ENCODE measurements at places on chromosomes 11 and 22.

GRCh38 chr22:39364714-39365491, 15.1 kb downstream of the SYNGR1 start:
- no peak for DNase-seq

- DNase-seq: peak; percentile 78
These were observed 56.9 kb downstream of the MICAL2 start for GRCh38 chr11:12167061-12168000.

DNA sequence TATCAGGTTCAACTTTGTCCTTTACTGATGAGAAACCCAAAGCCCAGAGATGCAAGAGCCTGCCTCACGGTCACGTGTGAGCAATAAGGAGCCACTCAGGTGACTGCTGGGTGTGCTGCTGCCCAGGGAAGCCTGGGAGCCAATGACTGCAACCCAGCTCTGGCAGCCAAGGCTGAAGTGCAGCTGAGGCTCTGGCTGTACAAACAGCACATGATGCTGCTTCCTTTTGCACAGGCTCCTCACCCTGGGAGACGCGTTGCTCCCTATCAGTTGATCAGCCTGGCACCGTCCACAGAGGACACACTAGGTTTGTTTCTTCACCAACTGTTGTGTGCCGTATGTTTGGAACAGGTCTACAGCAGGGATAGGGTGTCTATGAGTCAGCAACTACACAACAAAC, 168.7 kb downstream of the EFCAB6 start:
- no peak for DNase-seq

- no peak for DNase-seq
These were observed 152.0 kb upstream of the SYN3 start for GRCh38 chr22:33209930-33210784.

- no peak for DNase-seq
These were observed 56.7 kb downstream of the CABIN1 start for GRCh38 chr22:24067587-24068376.

GRCh38 chr11:23976426-23976825, 520.4 kb upstream of the LUZP2 start:
- no peak for DNase-seq

DNA sequence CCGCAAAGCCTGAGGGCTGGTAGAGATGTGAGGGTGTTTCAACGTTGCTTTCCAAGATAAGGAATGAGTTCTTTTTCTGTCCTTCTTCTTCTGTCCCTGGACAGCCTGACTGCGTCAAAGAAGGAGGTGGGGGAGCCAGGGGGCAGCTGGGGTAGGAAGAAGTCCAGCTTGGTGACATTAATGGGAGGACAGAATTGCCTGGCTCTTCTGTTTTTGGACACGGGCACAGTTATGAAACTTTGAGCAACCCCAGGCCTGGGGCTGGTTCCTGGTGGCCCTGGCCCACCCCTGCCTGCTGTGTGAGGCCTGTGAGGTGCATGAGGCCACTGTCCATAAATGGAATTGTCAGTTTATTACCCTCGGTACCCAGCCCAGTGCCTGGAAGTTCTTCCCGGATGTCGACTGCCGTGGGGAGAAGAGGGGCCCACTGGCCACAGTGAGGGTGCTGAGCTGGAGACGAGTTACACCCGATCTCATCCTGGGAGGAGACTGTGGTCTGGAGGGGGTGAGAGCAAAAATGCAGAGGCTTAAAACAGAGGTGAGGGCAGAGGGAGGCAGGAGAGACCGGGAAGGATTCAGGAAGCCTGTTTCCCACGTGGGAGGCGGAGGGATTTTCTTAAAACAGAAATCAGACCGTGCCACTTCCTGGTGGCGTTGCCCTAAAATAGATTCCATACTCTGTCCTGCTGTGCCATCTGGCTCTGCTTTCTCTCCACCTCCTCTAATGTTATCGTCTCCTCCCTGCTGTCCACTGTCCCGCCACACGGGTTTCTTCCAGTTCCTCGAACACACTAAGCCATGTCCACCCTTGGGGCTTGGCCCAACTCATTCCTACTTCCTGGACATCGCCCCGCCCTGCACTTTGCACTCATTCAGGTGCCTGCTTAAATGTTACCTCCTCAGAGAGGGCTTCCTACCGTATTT, 59.7 kb upstream of the RASD2 start:
- DNase-seq: no peak

DNA sequence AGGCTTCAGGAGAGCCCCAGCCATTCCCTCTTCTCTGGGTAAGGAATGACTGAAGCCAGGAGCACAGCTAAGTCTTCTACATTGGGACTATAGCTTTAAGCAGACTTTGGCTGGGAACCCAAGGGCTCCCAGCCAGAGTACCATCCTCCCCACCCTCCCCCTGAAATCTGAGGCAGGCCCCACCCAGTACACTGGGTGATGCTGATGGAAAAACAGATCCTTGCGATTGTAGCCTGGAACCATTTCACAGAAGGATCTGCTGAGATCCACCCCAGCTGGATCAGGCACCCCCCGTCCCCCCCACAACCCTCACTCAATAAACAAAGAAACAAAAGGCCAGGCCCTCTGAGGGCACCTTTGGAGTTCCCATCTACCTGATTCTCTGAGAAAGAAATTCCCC, 39.8 kb downstream of the IL18BP start:
- DNase-seq: no peak

GRCh38 chr22:32052936-32053791, 10.1 kb downstream of the SLC5A1 start:
- no peak for DNase-seq

DNA sequence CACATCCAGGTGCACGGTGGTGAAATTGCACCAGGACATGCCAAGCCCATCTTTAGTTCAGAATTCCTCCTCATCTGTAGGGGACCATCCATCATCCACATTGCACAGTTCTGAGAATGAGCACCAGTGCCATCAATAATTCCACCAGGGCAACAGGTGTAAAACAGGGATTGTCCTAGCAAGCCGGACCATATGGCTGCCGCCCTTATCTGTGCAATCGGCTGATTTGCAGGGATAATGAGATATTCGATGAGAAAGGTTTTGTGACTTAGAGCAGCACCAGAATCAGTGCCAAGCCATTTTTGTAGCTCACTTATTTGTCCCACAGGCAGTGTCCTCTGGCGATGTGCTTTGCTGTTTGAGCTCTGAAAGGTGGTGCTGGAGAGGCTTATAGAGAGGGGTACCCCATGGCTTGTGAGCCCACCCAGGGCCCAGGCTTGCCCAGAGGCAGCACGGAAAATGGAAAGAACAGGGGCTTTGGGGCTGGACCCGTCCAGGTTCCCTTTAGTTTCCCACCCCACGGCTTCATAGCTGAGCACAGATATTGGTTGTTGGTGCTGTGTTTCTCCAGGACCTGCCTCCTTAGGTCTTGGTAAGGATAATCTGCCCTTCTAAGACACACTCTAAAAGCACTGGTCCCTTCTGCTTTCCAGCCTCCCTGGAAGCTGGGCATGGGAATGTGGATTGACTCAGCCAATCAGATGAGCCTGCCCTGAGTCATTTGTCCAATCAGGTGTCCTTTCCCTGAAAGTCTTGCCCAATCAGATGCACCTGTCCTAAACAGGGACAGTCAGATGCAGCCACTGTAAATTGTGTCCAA, 84.0 kb upstream of the SHANK2 start:
- no peak for DNase-seq

GRCh38 chr22:46036558-46037408, 59.8 kb upstream of the WNT7B start:
- no peak for DNase-seq

GRCh38 chr11:110912437-110912836, 200.2 kb upstream of the ARHGAP20 start:
- no peak for DNase-seq

DNA sequence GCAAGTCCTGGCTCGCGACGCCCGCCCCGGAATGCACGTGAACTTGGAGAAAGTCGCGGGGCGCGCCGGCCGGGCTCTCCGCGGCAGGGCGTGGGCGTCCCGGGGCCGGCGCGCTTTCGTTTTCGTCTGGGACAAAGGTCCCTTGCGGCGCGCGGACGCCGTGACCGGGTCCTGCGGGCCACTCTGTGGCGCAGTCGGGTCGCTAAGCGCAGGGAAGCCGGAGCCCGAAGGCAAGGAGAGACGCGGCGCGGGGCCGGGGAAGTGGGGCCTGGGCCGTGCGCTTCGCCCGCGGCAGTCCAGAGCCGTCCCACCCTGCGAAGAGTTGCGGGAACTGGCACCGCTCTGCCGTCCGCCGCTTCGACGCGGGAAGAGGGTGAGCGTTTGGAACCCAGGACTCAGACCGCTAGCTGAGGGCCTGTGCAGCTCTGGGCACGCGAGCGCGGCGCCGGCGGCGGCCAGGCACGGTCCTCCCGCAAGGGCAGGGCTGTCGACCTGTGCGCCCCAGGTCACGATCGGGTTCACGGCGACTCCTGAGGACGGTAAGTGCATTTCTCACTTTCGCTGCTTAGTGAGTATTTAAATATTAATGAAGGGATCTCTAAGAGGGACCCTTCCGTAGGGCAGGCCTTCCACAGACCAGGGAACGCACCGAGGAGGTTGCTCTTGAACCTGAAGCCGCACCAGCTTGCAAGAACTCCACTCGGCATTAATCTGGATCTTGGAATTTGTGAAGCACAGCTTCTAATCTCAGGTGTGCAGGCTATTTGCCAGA, 78.0 kb upstream of the PPARA start:
- no peak for DNase-seq

GRCh38 chr11:73246303-73246702, 25.8 kb upstream of the P2RY6 start:
- no peak for DNase-seq

DNA sequence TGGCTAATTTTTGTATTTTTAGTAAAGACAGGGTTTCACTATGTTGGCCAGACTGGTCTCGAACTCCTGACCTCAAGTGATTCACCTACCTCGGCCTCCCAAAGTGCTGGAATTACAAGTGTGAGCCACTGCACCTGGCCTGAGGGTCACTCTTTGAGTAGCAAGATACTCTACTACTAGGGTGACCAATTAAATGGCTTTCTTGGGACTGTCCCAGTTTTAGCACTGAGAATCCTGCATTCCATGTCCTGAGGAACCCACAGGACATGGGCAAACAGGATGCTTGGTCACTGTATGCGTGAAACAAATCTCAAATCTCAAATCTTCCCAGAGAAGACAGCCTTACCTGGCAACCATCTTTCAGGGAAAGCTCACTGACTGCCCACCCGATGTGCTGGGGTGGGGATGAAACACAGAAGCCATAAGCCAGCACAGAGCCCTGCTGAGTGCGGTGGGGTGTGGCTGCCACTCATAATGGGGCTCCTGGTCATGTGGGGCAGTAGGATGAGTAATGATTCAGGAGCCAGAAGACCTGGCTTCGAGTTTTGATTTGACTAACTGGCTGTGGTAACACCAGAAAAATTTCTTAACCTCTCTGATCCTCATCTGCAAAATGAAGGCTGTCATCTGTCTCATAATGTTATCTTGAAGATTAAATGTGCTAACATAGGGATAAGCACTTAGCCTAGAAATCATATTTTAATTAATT, 11.5 kb downstream of the CLMP start:
- no peak for DNase-seq

DNA sequence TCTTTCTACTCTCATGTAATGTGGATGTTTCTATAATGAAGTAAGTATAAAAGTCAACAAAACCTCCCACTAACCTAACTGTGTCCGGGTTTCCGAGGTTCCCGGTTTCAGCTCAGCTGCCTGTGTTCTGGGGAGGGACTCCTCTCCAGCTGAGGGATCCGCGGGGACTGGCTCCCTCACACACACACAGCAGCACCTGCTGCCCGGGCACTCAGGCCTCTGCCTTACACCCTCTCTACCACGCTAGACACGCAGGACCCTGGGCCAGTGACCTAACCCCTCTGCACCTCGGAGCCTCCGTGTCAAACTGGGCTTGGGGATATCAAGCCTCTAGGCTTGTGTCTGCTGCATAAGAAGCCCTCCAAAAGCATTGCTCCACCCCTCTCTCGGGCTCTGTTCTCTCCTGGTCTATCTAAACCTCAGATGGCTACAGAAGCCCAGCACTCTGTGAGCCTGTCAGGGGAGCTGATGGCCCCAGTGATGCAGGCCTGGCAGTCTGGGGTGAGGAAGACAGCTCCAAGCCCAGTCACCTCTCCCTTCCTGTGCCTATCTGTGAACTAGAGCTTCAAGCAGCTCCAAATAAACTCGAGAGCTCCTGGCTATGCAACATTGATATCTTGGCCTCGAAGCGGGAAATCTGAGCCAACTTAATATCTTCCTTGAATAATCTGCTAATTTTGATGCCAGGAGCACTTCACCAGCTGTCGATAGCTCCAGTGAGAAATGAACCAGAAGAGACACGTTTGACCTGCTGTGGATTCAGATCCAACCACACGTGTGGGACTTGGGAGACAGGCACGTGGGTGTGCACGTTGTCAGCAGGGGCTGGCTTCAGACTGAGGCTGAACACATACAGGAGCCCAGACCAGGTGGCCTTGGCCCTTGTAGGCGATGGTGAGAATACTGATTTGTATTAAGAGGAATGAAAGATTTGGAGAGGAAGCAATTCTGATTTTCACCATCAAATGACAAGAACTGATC, 232.7 kb upstream of the B3GAT1 start:
- no peak for DNase-seq

DNA sequence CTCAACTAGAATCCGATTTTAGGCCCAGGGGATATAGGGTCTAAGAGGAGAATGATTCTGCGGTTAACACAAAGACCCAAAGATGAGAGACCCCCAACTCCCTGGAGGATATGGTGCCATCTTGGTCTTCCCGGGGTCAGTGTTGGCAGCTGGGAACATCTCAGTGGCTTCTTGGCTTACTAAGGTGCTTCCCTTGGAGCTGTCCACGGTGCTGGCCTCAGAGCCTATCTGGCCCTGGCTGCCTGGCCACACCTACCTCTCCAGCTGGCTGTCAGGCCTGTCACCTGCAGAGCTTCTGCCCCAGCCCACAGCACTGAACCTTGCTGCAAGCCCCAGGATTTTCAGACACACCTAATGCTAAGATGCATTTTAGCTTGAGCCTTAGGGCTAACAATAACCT, 70.7 kb upstream of the THY1 start:
- no peak for DNase-seq

DNA sequence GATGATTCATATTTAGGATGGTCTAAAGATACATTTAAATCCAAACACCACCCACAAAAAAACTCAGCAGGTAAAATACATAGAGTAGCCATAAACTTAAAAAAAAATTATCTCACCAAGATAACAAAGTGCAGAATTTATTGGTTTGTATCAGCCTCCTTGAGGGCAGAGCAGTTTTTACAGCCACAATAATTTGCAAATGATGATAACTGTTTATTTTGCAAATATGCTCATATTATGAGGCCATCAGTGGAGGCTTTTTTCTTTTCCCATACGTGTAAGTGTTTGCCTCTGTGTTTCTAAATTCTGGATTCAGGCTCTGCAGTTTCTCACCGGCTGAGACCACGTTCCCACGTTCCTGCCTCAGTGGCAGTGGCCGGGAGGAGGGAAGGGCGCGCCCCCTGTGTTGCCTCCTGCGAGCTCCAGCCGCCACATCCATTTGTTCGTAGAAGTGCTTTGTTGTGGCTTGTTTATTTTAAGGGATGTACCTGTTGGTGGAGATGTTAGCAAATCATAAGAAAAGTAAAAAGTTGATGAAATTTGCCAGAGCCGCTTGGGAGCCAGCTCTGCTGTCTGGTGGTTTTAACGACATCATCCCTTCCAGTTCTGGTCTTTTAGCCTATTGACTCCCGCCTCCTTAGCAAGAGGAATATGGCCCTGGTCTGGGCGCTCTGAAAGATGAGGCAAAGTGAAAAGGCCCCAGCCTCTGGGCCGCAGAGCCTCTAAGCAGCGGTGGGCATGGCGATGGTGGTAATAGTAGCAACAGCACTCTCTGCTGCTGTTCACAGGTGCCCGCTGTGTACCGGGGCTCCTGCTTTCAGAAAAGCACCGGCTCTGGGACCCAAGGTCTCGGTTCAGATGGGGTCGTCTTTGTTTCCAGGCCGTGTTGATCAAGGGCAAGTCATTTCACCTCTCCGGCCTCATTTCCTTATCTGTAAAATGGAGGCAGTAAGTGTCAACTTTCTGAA, 66.7 kb upstream of the PPARA start:
- no peak for DNase-seq
